Activated CD8-positive, alpha-beta memory T cell treated with anti-CD3 and anti-CD28 coated beads for 1 hour (primary cell): ENCODE measurements at places on chromosomes 16 and 17.

GRCh38 chr17:9414471-9414870 is 161.1 kb downstream of the STX8 start:
- DNase-seq: no peak

GRCh38 chr17:34254146-34254545 is 939 bp upstream of the CCL2 start:
- DNase-seq: no peak

GRCh38 chr16:66936462-66936861 is 1.1 kb downstream of the CES2 start:
- DNase-seq: no peak

DNA sequence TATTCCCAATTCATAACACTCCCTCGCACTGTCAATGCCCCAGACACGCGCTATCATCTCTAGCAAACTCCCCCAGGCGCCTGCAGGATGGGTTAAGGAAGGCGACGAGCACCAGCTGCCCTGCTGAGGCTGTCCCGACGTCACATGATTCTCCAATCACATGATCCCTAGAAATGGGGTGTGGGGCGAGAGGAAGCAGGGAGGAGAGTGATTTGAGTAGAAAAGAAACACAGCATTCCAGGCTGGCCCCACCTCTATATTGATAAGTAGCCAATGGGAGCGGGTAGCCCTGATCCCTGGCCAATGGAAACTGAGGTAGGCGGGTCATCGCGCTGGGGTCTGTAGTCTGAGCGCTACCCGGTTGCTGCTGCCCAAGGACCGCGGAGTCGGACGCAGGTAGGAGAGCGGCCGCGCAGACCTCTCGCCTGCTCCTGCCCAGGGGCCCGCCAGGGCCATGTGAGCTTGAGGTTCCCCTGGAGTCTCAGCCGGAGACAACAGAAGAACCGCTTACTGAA is at the start of gene GRN:
Gene GRN, plus strand, starts transcription at position 364 of the 515 bp plus-strand sequence. CDS start 3,863 bp downstream, outside the sequence.
- DNase-seq: peak; percentile 60

GRCh38 chr16:10339777-10340732 is 45.8 kb upstream of the ATF7IP2 start:
- no peak for DNase-seq

- peak; percentile 83 for DNase-seq
These were observed at the start of gene SSH2 for GRCh38 chr17:29929533-29930408. Gene SSH2, minus strand, starts transcription at chr17:29930228. Its CDS starts 228 bp downstream, at chr17:29930000.

GRCh38 chr17:64529221-64529620 is 22.4 kb downstream of the CEP95 start:
- no peak for DNase-seq

- DNase-seq: no peak
These were observed 120.6 kb upstream of the RPL38 start for GRCh38 chr17:74082886-74083285.

DNA sequence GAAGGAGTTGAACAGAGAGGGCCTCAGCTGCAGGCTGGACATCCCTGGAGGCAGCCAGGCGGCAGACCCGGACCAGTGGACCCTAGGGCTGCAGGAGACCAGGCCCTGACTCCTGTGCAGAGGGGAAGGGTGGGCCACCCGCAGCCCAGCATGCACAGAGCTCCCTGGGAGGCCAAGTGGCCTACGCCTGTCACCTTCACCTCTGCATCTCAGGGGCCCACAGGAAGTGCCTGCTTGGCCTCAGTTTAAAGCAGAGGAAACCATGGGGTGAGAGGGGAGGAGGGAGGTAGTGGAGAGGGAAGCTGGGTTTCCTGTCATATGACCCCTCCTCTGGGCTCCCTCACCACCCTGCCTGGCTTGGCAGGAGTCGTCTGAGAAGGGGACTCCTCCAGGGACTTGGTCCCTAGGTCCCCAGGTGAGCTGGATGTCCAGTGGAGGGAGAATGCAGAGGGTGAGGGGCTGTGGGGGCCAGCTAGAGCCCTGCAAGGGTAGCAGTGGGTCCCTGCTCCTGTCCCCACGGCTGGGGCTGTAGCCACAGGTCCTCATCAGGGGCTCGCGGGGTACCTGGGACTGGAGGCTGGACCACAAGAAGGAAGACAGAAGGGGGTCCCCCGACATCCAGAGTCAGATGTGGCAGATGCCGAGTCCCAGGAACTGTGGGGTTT is at the start of gene TMC8:
Gene TMC8, plus strand, starts transcription at position 335 of the 665 bp plus-strand sequence. CDS start 818 bp downstream, outside the sequence.
- DNase-seq: no peak

DNA sequence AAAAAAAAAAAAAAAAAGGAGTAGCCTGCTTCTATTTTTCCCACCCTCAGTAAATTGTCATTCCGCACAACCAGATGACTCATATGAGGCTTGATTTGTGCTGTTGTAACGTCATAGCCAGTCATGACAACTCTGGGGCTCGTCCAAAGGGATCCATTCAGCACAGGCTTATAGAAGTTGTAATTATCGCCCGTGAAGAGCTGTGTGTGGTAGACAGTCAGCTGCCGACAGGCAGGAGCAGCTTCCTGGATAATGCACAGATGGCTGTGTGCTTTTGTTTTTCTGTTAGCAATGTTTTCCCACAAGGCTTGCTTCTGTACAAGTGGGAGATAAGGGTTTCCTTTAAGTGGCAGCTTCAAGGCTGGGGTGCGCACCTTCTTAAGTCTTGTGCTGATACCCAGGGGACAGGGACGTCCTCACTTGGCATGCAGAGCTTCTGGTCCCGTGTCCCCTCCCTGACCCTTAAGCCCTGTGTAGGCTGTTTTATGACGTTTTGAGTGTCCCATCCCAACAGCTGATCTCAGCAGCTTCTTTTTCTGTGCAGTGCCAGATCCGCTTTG is 26.0 kb downstream of the SNX29 start:
- DNase-seq: no peak

DNA sequence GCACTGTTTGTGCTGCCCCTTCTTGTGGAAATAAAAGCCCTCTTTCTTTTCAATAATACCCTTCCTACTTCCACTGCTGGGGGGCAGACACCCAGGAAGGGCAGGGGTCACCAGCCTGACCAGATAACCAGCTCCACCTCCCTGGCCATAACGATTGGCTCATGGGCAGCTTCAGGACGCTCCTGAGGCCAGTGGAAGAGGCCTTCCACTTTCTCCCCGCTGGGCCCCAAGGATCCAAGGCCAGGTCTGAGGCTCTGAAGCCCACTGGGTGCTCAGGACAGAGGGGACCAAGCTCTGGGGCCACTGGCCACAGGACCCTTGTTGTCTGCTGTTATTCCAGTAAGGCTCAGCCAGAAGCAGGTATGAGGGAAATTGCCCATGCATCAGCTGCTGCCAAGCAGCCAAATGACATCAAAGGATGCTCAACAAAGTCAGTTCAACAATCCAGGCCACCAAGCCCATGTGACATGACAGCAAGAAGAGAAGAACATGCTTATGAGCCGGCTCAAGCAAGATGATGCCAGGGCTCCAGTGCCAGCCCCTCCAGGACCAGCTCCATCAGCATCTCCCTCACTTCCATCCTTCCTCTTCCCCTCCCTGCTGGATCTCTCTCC is 238.8 kb downstream of the ZNF423 start:
- DNase-seq: no peak
